ENCODE measurements at places on chromosomes 12 and 14.

- DNase-seq = no peak
Observed at GRCh38 chr12:56878010-56878339, 56.2 kb downstream of the SDR9C7 start.

- no peak for DNase-seq
Observed at GRCh38 chr14:94292872-94293577, at the start of gene SERPINA10. TSS of gene SERPINA10 (minus strand) at chr14:94293268. CDS start at chr14:94290593, 2,675 bp downstream.

GRCh38 chr12:93921521-93921920, 226.9 kb upstream of the PLXNC1 start:
- no peak for DNase-seq

- no peak for DNase-seq
Observed at GRCh38 chr12:45122768-45123380, 72.0 kb upstream of the DBX2 start.

DNA sequence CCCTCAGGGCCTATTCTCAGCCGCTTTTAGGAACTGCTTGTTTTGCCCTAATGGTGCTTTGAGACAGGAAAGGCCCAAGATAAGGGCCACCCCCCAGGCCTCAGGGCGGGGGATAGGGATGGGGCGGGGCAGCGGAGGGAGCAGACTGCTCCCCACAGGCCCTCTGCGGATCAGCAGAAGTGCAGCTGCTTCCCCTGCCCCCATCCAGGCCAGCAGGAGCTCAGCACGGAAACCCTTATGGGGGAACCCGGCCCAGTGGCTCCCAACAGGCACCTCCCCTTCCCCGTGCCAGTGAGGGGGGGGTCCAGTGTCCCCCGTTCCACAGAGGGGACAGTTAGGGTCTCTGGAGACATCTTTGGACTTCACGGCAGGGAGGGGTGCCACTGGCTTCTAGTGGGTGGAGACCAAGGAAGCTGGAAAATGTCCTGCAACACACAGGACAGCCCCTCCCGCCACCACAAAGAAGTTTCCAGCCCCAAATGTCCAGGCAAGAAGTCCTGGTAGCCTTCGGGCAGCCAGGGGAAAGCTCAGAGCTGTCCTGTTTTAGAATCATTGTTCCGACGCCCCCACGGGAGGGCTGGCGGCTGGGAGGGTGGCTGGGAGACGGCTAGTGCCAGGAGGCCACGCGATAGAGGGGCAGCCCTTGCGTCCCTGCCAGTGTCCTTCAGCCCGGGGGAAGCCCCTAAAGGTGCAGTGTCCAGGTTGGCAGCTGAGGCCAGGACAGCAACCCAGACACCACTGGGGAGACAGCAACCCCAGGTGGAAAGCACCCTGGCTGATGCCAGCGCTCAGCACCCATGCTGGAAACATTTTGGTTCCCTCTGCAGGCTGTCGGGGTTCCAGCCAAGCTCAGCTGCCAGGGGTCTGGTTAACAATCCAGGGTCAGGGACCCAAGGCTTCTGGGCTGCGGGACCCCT, 10.4 kb upstream of the GPR132 start:
- DNase-seq = no peak

DNA sequence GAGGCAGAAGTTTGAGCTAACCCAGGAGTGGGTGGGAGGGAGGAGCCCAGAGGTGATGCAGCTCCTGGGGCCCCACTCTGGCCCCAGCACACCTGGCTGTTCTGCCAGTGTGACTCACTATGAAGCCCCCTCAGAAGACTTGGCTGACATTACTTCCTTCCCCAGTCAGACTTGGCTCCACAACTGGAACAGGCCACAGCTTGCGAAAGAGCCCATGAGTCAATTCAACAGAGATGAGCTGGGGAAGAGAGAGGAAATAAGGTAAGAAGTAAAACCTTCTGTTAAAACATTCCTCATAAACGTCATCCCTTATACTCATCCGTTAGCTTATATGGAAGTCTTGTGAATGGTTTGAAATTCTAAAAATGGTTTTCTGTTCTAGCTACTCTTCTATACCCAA, 245.9 kb downstream of the ADAMTS20 start:
- no peak for DNase-seq

GRCh38 chr14:100860556-100861187, 34.8 kb downstream of the MEG3 start:
- DNase-seq = no peak

- no peak for DNase-seq
Observed at GRCh38 chr12:85621041-85621440, 215.2 kb downstream of the RASSF9 start.

GRCh38 chr12:110339184-110339952, 58.3 kb downstream of the ATP2A2 start:
- no peak for DNase-seq

- no peak for DNase-seq
Observed at GRCh38 chr12:79250960-79251755, 386.6 kb downstream of the SYT1 start.

- DNase-seq = no peak
Observed at GRCh38 chr14:90440021-90440451, 43.2 kb downstream of the CALM1 start.

GRCh38 chr12:11758510-11759493, 109.3 kb downstream of the ETV6 start:
- peak; percentile 10 for DNase-seq

GRCh38 chr14:58152014-58152857, at the start of gene ARMH4:
TSS of gene ARMH4 (minus strand) at chr14:58152213. CDS start at chr14:58139358, 12,855 bp downstream.
- no peak for DNase-seq

DNA sequence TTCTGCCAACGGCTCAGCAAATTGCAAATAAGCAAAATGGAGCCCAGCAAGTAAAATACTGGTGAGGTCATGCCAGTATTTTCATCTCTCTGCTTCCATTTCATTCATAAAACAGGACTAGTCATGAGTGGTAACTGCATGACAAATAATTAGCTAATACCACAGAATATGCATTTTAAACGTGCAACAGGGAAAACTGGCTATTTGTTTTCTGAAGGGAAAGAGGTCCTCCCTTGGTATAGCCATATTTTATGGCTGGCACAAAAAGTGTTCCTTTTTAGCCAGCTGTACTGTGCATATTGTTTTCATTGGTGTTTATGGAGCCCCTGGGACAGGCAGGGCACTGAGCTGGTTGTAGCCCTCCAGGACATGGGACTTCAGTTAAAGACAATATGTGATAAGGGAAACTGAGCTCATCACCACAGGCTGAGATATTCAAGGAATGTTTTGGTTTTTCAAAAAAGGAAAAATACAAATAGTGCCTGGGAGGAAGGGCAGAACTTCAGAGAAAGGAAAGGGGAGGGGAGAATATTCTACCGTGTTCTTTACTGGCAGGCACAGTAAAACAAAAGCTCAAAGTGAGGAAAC, 26.1 kb upstream of the FOXN3 start:
- DNase-seq = no peak

GRCh38 chr12:64814432-64814831, 10.0 kb upstream of the TBC1D30 start:
- no peak for DNase-seq

GRCh38 chr12:53279283-53279869, 11.3 kb downstream of the ESPL1 start:
- DNase-seq = no peak

GRCh38 chr12:8564656-8565055, 24.0 kb upstream of the CLEC4E start:
- DNase-seq = no peak

- DNase-seq = no peak
Observed at GRCh38 chr14:99628887-99629618, 15.9 kb upstream of the HHIPL1 start.

- DNase-seq = no peak
Observed at GRCh38 chr14:88210426-88210825, 112.6 kb downstream of the KCNK10 start.

DNA sequence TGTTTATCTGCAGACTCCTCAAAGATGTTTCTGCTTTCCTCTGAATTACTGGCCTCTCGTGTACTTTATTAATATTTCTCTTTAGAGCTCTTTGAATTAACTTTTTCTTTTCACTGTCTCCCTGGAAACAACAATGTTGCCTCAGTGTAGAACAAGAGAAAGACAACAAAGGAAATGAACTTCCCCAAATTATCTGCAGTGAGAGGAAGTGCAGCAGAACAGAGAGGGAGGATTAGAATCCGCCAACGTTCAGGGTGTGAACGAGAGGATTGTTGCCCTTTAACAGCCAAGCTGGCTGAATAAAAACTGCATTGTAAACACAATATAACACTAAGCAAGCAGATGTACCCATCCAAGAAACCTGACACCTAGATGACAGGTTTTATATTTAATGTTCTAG, 375.9 kb downstream of the GALC start:
- no peak for DNase-seq

DNA sequence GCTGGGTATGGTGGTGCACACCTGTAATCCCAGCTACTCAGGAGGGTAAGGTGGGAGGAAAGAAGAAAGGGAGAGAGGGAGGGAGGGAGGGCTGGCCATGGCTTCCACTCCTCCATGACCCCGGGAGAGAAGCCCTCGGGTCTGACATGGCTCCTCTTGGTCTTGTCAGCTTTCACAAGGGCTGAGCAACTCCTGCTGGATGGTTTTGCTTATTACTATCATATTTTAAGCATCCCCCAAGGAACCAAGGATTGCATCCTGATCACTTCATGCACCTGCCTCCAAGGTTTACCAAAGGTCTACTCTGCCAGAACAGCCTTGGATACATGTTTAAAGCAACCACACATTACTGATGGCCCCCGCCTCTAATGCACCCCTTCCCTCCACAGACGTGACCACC, 28.0 kb upstream of the NCOR2 start:
- DNase-seq = no peak

DNA sequence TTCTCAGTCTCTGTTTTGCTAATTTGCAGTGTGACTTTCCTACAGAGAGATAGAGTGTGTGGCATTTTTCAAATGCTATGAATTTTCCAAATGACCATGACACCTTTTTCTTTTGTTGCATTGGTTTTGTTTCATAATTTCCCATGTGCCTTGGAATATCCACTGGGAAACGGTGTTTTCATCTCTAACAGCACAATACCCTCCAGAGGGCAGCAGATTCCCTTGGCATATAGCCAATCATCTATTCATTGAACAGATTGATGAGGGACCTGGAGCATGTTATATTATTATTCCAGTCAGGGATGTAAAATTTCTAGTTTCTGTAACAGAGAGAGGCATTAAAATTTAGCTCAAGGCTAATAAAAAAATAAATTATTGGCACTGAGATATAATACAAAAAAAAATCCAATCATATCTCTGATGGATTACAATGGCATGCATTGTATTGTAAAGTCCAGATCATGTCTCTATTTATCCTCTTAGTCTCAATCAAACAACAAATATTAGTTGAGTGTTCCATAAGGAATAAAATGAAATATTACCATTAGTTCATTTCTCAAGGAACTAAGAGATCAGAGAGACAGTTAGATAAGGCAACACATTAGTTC, 29.6 kb upstream of the NTN4 start:
- DNase-seq = no peak

GRCh38 chr14:36519431-36520321, at the start of gene NKX2-1:
TSS of gene NKX2-1 (minus strand) at chr14:36520232. CDS start at chr14:36520129, 103 bp downstream.
- no peak for DNase-seq
